ENCODE measurements at places on chromosomes 16 and 17. TPM values are rescaled to one million over a fixed set of nuclear protein-coding genes. Genes with fewer than 3 reads are reported as not detected.

The KRTAP3-2 gene
- not detected for polyA plus RNA-seq

The CD300LF gene
- polyA plus RNA-seq, result not detected

The TMEM114 gene
- not detected for polyA plus RNA-seq

The DNASE1L2 gene
- not detected for polyA plus RNA-seq

The ABCA8 gene
- 5.3 TPM for polyA plus RNA-seq

The WNT3 gene
- 9.9 TPM for polyA plus RNA-seq

The MT4 gene
- not detected for polyA plus RNA-seq
